ENCODE measurements at places on chromosomes 6 and 20.
A peak's percentile ranks its signal among the peaks of the same experiment; 100 is the strongest.

GRCh38 chr6:169051371-169051770, 202.3 kb downstream of the THBS2 start:
- no peak for DNase-seq

GRCh38 chr6:131765804-131766135, 42.0 kb upstream of the ENPP1 start:
- DNase-seq: no peak

- DNase-seq: no peak
Observed at GRCh38 chr20:21517566-21518277, 3.9 kb upstream of the NKX2-2 start.

- no peak for DNase-seq
Observed at GRCh38 chr6:124819346-124819745, 142.9 kb upstream of the RNF217 start.

DNA sequence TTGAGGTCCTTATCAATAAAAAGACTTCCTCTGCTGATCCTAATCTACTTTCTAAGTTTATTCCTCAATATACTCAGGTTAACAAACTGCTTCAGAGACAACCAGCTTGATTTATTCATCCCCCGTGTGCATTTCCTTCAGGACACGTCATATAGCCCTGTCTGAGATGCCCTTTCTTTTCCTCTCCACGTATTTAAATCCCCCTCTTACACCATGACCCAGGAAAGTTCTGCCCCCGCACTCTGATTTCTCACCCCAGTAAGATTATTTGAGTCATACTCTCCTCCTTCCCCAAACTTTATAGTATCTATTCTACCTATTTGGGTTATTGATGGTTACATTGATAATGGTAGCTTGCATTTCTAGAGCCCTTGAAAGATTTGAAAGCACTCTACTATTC, 9.8 kb upstream of the CGA start:
- peak; percentile 18 for DNase-seq

- peak; percentile 91 for DNase-seq
Observed at GRCh38 chr20:17558154-17558940, 11.5 kb upstream of the DSTN start.

DNA sequence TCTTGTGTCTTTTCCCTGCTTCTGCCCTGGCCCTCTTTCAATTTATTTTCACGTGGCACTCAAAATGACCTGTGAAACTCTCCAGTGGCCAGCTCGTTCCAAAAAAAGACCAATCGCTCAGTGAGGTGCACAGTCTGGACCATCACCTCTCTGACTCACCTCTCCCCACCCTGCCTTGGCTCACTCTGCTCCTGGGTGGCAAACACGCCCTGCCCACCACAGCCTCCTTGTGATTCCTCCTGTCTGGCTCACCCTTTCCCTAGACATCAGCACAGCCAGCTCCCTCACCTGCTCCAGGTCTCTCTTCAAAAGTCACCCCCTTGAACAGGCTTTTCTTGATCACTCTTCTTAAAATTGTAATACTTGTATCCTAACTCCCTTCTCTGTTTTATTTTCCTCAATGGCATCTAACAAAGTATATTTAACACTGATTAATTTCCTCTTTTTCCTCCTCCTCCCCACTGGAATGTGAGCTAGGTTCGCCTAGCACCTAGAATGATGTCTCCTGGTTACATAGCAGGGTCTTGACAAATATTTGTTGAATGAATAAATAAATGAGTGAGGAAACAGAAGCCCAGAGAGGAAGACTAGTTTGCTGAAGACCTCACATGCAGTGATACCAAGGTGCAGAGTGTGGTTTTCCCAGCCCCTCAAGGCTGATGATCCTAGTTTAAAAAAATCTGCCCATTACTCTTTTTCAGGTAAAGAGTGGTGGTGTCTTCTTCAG, 109.0 kb downstream of the GJA10 start:
- no peak for DNase-seq

DNA sequence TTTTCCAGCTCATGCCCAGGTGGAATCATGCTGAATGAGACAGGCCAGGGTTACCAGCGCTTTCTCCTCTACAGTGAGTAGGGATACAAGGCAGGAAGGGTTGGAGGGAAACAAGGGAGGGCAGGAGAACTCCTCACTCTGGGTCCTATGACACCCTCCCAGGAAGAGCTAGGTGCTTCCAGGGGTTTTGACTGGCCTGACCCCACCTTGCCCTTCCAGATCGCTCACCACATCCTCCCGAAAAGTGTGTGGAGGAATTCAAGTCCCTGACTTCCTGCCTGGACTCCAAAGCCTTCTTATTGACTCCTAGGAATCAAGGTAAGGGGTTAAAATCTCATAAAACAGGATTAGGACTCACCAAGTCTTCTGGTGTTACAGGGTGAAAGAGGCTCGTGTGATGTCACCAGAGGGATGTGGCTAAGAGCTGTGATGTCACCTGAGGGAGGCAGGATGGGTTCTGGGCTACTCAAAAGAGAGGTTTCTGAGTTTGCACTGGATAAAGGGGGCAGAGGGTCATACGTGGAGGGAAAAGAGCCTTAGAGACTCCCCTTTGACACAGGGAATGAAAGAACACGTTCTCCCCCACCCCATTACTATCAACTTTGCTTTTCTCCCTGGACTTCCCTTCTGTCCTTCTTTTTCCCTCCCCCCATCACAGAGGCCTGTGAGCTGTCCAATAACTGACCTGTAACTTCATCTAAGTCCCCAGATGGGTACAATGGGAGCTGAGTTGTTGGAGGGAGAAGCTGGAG, 1.9 kb downstream of the APOM start:
- DNase-seq: no peak

- no peak for DNase-seq
Observed at GRCh38 chr6:34146021-34146782, at the start of gene GRM4. TSS of gene GRM4 (minus strand) at chr6:34146087. CDS start at chr6:34133496, 12,591 bp downstream.

GRCh38 chr6:68087399-68088133, 547.5 kb upstream of the ADGRB3 start:
- no peak for DNase-seq

DNA sequence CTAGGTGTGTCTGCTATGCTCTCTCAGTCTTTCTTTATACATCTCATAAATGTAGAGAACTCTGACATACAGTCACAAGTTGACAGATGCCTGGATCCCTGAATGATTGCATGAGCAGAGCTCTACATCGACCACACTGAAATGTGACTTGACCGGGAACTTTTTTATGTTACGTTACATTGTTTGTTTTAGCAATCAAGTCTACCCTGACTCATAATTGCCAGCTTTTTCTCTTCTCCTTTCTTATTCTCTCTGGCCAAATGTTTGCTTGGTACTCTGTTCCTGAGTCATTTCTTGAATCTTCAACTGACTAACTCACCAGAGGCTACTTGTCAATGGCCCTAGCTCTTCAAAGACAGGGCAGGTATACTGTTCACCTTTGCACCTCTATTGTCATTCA, 213.6 kb upstream of the DTNBP1 start:
- DNase-seq: no peak
